ENCODE measurements at places on chromosomes 11 and 22.

- peaks cover 34% of the 10 kb centered on the region for H3K4me1 ChIP-seq
- DNase-seq = no peak
- H3K36me3 ChIP-seq = peaks cover 12% of the 10 kb centered on the region
- no peaks in the 10 kb centered on the region for H3K27me3 ChIP-seq
- H3K4me3 ChIP-seq = no peak overlapping the region
- H3K27ac ChIP-seq = no peak overlapping the region
These were observed 5.1 kb downstream of the APOL2 start for GRCh38 chr22:36234213-36234612.

DNA sequence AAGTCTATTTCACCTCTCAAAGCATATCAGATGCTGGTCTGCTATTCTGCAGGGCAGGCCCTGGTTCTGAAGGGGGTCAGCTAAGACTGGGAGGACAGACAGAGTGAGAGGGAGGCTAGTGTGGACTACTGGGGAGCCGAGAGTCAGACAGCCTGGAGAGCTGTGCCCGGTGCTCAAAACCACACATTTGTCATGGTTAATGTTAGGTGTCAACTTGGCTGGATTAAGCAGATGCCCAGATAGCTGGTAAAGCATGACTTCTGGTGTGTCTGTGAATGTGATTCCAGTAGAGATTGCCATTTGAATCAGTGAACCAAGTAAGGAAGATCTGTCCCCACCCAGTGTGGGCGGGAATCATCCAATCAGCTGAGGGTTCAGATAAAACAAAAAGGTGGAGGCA lies 102.6 kb downstream of the SNX19 start:
- no peak overlapping the region for H3K27ac ChIP-seq
- H3K4me1 ChIP-seq = no peaks in the 10 kb centered on the region
- H3K4me3 ChIP-seq = no peak overlapping the region
- no peak for DNase-seq
- H3K36me3 ChIP-seq = no peaks in the 10 kb centered on the region
- H3K27me3 ChIP-seq = peaks cover 16% of the 10 kb centered on the region

DNA sequence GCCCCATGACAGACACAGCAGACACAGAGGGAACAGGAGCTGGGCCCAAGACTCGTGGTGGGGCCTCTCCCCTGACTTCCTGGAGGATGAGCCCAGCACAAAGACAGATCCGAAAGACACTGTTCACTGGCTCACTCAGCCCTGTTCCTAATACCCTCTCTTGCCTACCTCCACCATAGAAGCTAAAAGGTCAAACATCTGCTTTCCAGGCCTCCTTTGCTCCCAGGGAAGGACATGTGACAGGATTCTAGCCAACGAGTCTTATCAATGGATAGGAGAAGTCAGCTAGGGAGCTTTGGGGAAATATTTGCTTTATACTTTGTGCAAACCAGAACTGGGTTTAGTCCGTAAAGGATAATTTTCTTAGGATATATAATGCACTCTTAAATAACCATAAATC lies 8.4 kb upstream of the CLMP start:
- no peaks in the 10 kb centered on the region for H3K4me1 ChIP-seq
- H3K36me3 ChIP-seq = no peaks in the 10 kb centered on the region
- H3K4me3 ChIP-seq = no peak overlapping the region
- no peak overlapping the region for H3K27ac ChIP-seq

GRCh38 chr22:45273452-45274075 lies 11.2 kb upstream of the UPK3A start:
- no peak overlapping the region for H3K4me3 ChIP-seq
- no peaks in the 10 kb centered on the region for H3K36me3 ChIP-seq
- H3K4me1 ChIP-seq = peaks cover 4% of the 10 kb centered on the region
- no peak for DNase-seq
- H3K27me3 ChIP-seq = no peaks in the 10 kb centered on the region

GRCh38 chr11:74546752-74547151 lies 45.6 kb upstream of the POLD3 start:
- H3K36me3 ChIP-seq = no peaks in the 10 kb centered on the region
- no peak overlapping the region for H3K4me3 ChIP-seq

DNA sequence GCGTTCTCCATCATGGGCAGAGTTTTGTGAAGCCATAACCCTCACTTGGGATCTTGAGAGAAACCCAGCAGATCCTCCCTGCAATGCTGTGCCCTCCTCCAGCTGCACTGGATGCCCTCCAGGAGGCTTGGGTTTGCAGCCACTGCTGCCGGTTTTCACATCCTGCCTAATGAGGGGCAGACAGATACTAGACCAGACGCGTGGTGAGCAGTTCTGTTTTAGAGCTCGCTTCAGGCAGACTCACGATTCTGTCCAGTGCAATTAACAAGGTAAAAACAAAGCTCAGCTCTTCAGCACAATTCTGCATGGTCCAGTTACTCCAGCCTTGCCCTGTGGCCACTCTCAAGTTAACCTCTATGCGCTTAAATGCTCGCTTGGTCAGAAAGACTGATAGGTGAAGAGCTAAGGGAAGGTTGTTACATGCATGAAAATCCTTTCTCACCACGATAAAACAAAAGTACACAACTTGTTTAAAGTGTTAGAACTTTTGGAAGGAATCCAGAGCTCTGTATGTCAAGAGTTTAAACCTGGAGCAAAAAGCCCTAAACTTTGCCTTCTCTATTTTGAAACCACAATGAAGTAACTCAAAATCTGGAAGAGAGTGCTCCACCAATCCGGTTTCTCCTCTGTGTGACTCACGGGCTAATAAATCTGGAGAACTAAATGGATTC lies 292.3 kb upstream of the FAT3 start:
- H3K4me1 ChIP-seq = no peaks in the 10 kb centered on the region
- no peak overlapping the region for H3K27ac ChIP-seq
- no peaks in the 10 kb centered on the region for H3K27me3 ChIP-seq
- no peak for DNase-seq
- no peaks in the 10 kb centered on the region for H3K36me3 ChIP-seq

- H3K4me3 ChIP-seq = no peak overlapping the region
- H3K36me3 ChIP-seq = no peaks in the 10 kb centered on the region
These were observed 534.9 kb downstream of the SOX6 start for GRCh38 chr11:15821451-15821850.

DNA sequence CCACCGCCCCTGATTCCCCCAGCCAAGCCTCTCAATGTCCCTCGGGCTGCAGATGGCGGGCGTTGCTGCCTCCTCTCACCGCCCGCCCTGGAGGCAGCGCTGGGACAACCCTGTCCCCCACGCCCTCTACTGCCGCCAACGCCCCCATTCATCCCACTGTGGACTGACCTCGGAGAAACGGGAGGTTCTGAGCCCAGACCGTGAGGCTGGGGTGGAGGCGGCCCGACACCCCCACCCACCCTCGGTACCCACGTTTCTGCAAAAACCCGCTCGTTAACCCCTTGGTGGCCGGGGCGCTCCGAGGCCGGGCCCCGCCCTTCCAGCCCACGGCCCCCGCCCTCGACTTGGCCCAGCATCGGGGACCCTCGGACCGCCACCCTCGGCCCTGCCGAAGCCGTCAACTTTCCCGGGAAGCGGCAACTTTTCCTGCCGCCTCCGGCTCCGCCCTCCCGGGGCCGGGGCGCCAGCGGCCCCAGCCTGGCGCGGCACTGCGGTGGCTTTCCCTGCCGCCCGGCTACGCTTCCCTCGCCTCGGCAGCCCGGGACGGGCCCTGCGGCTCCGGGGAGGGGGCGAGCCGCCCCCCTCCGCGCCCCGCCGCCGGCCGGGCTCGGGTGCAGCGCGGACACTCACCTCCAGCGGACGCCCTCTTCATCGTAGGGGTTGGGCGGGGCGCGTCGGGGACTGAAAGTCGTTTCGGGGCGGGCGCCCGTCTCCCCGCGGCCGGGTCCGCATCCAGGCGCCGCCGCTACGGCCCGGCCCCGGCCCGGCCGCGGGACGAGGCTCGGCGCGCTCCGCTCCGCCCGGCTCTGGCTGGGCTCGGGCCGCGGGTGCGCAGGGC lies 458 bp downstream of the RTN4R start:
- no peak overlapping the region for H3K27ac ChIP-seq
- H3K27me3 ChIP-seq = peaks cover 23% of the 10 kb centered on the region
- no peaks in the 10 kb centered on the region for H3K36me3 ChIP-seq
- peak overlapping the region; percentile 29 for H3K4me3 ChIP-seq

DNA sequence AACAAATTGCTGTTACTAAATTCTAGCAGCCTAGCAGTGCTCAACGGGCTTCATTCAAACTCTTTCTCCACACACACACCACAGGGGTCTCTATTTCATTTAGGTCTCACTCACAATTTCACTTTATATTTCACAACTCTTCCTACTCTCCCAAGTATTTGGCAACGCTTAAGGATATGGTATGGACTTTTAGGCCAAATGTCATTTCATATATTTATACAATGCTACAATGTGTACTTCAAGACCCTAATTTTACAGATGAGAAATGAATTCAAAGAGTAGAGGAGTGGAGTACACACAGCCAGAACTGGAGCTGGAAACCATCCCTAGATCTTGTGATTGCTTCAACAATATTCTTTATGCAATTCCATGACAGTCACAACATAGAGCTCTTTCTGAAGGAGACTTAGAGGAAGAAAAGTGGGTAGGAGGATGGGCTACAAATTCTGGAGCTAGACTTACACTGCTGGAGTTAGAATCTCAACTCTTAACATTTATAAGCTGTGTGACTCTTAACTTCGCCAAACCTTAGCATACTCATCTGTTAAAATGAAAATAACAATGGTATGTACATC lies 2.5 kb upstream of the MS4A13 start:
- no peak overlapping the region for H3K4me3 ChIP-seq
- H3K36me3 ChIP-seq = no peaks in the 10 kb centered on the region
- no peak overlapping the region for H3K27ac ChIP-seq
- DNase-seq = no peak
- no peaks in the 10 kb centered on the region for H3K27me3 ChIP-seq
- no peaks in the 10 kb centered on the region for H3K4me1 ChIP-seq

DNA sequence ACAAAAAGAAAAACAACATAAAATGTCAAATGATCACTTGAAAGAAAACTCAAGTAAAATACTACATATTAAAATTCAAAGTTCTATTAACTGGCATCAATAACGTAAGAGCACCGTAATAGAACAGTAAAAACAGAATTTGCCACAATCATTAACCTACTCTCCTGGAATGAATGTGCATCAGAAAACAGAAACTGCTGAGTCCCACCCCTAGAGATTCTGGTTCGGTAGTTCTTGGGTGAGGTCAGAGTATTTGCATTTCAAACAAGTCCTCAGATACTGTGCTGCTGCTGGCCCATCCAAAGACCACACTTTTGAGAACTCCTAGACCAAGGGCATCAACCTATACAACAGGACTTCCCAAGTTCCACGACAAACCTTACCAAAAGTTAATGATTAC lies 23.5 kb downstream of the PITPNB start:
- peaks cover 14% of the 10 kb centered on the region for H3K36me3 ChIP-seq
- H3K4me3 ChIP-seq = no peak overlapping the region
- no peak for DNase-seq

DNA sequence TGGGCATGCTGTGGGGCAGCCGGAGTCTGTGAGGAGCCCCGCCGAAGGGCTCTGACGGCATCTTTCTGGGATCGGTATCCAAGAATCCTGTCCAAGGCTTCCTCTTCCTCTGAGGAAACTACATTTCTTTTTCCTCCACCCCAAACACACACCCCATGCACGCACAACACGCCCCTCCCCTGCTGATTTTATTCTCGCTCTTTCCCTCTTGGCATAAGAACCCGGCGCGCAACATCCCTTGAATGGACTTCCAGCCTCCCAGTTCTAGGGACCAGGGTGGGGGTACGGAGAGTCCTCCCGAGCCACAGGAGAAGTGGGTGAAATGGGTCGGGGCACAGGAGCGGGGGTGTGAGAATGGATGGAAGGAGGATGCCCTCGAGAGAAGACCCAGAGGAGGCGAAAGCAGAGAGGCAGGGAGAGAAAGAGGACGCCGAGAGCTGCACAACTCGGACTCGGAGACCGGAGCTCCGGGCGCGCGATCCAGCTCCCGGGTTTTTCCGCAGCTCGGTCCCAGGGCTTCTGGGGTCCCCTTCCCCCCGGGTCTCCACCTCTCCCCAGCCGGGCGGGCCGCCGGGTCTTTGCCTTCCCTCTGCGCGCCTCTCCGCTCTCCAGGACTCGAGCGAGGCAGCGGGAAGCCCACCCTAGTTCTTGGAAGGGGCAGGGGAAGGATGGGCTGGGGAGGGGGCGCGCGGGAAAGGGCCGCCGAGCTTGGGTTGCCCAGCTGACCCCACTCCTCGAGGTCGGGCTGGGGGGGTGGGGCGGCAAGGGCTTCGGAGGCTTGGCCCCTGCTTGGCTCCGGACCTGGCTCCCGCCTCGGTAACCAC lies 1.5 kb upstream of the LARGE1 start:
- peaks cover 26% of the 10 kb centered on the region for H3K4me1 ChIP-seq
- no peak overlapping the region for H3K27ac ChIP-seq
- no peak for DNase-seq
- H3K4me3 ChIP-seq = peak overlapping the region; percentile 58
- peaks cover 2% of the 10 kb centered on the region for H3K27me3 ChIP-seq
